ENCODE measurements at places on chromosomes 3 and 15.

DNA sequence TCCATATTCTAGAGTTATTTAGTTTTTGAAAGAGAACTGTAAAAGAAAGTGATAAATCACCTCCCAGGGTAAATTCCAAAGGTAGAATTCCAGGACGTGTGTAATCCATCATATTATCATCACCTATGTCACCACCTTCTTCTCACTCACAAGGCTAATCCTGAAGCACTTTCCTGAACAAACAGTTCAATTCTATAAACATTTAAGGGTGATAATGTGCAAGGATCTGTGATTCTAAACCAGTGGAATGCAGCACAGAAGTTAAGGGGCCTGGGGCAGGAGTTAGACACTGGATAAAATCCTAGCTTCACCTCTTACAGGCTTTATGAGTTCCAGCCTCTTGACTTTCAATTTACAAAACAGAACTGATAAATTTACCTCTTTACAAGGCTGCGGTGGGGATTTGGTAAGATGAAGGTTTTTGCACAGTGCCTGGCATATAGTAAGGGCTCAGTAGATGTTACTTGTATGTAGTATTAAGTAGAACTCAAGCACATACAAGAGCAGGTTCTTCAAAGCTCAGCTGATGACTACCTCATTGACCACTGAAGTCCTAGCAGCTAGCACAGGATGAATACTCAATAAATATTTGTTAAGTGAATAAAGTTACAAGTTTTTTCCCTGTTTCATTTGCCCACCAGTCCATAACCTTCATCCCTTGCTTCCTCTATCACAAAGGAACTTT, 47.3 kb upstream of the CCDC80 start:
- no peak for DNase-seq

GRCh38 chr3:111326144-111326995, 215.6 kb upstream of the CD96 start:
- no peak for DNase-seq

GRCh38 chr3:3429841-3430240, 250.3 kb upstream of the CRBN start:
- DNase-seq: no peak

GRCh38 chr15:61798631-61799030, 261.6 kb downstream of the VPS13C start:
- DNase-seq: no peak

- peak; percentile 38 for DNase-seq
Measured at GRCh38 chr3:15051531-15051930, 13.6 kb downstream of the MRPS25 start.

Measured in CD4-positive, alpha-beta T cell treated with Interleukin-1 beta for 1 hour (primary cell).